Effector CD4-positive, alpha-beta T cell (primary cell): ENCODE measurements at places on chromosomes 16 and 17.

GRCh38 chr16:52446080-52446479, 100.9 kb downstream of the TOX3 start:
- no peak for DNase-seq

- no peak for DNase-seq
Measured at GRCh38 chr17:72696156-72696555, 396.3 kb downstream of the SLC39A11 start.

- no peak for DNase-seq
Measured at GRCh38 chr16:27289669-27290068, 21.1 kb upstream of the NSMCE1 start.

DNA sequence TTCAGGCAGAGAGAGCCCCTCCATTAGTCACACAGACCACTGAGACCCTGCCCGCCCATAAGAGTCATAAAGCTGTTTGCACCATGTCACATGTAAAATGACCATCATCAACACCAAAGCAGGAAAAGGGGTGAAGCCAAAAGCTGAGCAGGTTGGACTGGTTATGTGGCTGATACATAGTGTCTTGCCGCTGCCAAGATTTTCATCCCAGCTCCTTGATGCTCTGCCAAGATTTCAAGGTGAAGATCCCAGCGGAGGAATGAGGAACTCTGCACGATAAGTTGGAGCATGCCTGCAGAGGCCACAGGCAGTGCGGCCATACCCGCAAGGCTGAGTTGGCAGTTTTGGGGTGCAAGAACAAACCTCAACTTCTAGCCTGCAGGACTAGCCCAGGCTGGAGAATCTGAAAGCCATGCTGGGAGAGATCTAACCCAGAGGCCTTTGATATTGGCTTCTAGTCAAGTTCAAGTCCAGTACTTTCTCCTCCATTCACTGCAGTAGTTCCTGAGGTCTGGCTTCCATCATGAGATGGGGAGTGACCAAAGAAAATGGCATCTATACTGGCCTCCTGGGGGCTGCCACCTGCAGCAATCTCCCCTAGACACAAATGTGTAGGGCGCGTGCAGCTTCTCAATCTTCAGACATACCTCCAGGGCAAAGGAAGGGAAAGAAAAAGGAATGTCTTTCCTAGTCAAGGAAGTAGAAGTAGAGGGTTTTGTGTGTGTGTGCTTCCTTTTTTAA, 79.7 kb upstream of the NOL11 start:
- DNase-seq, result no peak

- no peak for DNase-seq
Measured at GRCh38 chr17:43817826-43818225, 15.1 kb downstream of the MPP3 start.

DNA sequence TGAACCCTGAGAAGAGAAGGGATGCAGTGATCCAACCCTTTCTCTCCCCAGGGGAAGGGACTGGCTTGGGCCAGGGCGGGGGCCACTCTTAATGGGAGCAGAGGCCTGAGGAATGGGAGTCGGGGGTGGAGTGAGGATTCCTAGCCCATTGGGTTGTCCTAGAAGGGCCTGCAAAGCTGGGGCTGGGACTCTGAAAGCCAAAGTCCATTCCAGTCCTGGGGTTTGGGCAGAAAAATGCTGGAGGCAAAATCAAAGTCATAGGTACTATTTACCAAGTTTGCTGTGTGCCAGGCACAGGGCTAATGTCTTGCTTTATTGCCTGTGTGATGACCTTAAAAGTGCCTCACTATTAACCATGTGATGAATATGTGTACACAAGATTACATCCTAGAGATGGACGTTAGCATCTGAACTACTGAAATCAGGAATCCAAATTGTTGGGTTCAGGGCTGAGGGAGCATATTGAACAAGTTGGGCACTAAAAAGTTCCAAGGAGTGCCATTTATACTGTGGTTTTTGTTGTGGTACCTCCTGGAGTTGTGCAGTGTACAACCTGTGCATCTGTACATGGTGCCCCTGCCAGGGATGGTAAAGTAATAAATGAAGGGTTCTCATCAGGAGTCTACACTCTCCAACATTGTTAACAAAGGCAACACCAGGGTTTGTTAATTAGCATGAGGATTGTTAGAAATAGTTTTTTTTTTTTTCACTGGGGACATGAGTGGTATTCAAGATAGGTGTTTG, 84.4 kb upstream of the NKD1 start:
- no peak for DNase-seq

- DNase-seq, result no peak
Measured at GRCh38 chr17:20965492-20965891, 77.3 kb downstream of the USP22 start.

GRCh38 chr17:53818929-53819328, 3.8 kb upstream of the KIF2B start:
- no peak for DNase-seq

DNA sequence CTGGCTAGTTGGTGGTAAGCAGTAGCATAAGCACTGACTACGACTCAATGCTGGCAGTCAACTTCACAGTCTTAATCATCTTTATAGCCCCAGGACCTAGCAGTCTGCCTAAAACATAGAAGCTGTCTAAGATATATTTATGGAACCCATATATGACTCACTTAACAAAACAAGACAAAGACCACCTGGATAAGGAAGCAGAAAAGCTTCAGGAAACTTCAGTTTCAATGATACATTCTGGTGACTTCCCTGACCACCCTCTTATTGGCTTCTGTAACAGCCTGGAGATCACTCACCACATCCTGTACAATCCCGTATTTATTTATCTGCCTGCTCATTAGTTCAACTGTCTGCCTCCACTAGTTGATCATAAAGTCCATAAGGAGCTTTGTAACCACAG, 95.5 kb downstream of the PMP22 start:
- DNase-seq, result no peak

GRCh38 chr17:3271072-3271848, 26.9 kb downstream of the OR3A1 start:
- no peak for DNase-seq

GRCh38 chr16:17744921-17745572, 274.3 kb upstream of the XYLT1 start:
- DNase-seq, result no peak

DNA sequence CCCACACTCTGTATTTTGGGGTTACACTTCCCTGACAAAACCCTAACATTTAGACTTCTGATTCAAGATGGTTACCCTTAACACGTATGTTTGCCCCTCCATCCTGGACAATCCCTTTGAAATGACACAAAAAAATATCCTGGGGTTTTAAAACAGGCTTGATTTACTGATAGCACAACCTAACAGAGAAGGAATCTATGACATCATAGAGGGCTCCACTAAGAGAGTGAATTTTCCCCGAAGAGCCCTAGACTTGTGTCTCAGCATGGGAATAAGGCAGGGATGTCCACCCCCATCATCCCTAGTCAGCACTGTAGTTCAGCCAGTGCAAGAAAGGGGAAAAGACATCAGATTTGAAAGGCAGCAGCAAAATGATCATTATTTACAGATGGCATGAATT, 15.8 kb upstream of the SRCIN1 start:
- DNase-seq, result no peak

DNA sequence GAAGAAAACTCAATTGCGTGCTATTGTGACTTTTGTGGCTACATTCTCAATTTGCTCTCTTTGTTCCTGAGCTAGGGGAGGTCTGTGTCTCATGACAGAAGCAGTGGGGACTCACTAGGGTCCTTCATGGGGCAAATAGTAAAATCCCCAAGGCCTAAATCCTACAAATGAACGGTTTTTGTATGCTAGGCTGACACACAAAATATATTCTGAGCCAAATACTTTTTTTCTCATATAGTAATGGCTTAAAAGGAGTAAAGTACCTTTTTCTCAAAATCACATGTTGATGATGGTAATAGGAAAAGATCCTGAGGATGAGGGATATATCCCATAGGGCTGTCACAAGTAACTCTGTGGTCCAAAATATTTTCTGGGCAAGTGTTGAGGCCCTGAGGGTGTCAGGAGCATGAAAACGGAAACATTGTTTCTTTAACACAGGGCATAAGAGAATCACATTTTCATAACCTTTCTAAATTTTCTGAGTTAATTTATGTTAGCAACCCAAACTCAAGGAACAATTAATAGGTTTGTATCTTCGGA, 77.5 kb upstream of the CNTNAP4 start:
- DNase-seq, result no peak

- DNase-seq, result no peak
Measured at GRCh38 chr16:68235108-68235886, 630 bp downstream of the ESRP2 start.

DNA sequence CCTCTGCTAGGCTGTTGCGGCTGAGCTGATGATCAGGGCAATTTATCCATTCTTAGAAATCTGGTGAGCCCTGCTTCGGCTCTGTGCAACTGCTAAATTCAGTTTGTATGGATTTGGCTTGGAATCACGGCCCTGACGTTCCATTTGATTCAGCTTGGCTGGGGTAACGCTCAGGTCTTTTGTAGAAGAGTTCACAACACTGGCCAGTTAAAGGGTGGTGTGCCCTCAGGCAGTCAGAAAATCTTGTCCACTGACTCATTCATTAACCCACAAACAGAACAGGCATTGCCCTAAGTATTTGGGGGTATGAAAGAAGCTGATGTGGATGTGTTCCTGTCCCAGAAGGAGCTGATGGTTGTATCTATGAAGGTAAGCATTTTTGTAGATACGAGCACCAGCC, 53.9 kb downstream of the GNAO1 start:
- no peak for DNase-seq

GRCh38 chr16:88941913-88942909, 34.8 kb downstream of the CBFA2T3 start:
- peak; percentile 43 for DNase-seq

GRCh38 chr17:44906010-44906646, 6.9 kb upstream of the EFTUD2 start:
- no peak for DNase-seq

DNA sequence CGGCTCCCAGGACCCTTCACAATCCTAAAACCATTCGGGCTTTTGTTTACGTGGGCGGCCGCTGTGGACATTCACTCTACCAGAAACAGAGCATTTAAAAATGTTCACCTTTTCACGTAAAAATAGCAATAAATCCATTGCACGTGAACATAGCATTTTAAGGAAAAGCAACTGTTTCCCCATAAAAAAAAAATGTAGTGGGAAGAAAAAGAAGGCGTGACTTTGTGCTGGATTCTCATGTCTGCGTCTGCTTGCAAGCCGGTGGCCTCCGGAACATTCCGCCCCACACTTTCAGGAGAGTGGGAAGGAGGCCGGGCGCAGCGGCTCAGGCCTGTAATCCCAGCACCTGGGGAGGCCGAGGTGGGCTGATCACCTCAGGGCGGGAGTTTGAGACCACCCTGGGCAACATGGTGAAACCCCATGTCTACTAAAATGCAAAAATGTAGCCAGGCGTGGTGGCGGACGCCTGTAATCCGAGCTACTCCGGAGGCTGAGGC, 13.4 kb upstream of the GNG13 start:
- no peak for DNase-seq

- no peak for DNase-seq
Measured at GRCh38 chr16:85687651-85688471, 893 bp downstream of the GINS2 start.

DNA sequence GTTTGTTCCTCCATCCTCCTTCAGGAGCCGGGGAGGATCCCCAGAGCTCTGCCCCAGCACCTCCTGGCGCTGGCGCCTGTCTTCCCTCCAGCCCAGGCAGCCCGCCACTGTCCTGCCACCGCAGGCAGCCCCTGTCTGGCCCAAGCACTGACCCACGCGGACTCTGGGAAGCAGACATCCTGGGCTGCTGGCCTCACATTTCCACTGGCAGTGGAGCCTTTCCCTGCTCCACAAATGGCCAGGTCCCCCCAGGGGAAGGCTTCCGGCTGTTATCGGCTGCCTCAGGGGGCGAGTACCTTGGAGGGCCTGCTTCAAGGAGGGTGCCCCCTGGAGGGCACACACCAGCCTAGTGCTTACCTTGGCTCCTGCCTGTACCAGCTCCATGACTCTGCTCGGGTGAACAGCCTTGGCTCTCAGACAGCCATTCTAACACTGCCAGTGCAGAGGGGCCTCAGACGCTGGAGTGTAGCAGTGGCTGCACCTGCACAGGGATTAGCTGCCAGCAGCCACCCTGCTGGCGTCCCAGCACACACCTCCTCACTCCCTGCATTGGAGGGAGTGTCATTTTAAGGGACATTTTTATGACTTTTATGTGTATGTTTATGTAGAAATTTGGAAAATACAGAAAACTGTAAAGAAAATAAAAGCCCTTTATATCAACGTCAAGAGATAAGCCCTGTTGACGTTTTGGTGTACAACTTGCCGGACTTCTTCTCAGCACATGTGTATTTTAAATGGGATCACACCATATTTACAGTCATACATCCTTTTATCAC, 21.0 kb downstream of the ACE start:
- DNase-seq, result no peak

DNA sequence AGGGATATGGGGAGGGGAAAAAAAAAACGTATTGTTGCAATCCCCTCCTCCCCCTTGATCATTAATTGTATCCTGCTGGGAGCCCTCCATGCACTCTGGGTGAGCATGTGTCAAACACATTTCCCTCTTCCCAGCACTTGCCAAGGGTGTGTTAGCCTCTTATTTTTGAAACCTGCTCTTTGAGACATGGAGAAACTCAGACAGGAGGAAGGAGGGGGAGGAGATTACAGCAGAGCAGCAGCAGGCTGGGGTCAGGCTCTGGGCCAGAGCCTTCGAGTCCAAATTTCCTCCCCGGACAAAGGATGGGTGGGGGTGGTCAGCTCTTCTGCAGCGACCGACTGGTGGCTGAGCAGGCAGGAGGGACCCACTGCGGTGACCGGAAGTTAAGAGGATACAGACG, 64.7 kb downstream of the SOX9 start:
- DNase-seq, result no peak

GRCh38 chr16:1054660-1055556, 17.6 kb upstream of the SSTR5 start:
- DNase-seq, result no peak

GRCh38 chr16:1066584-1067172, 5.9 kb upstream of the SSTR5 start:
- no peak for DNase-seq

DNA sequence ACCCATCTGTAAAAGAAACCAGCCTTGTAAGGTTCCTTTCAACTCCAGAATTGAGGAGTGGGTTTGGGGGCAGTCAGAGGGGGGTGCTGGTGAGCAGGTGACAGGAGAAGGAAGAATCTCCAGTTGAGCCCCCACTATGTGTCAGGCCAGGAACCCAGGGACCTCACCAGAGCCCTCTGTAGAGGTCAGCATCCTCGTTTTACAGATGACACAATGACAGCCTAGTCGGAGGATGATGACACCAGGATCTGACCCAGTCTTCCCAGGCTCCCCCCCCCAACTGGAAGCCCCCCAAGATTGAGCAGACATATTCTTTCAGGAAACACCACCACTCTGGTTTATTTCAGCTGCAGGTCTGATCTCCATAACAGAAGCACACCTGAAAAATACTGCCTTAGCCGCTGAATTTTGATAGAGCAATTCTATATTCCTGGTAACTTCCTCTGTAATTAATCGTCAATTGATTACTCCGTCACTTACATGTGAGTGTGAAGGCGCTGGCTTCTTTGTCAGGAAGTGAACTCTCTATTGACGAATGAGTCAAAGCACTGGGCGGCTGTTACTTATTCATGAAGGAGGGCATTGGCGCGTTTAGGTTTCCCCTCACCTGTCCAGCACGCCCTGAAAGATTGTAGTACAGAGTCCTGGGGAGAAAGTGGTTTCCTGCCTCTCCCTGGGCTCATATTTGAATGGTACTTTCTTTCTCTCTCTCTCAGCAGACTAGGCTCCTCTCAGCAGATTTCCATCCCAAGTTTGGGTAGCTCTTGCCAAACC, 21.2 kb downstream of the SOCS3 start:
- no peak for DNase-seq

GRCh38 chr16:78306361-78306760, 206.9 kb downstream of the WWOX start:
- DNase-seq, result no peak
